NCI-H2081 (cell line): ENCODE measurements at places on chromosomes 5 and 9.

GRCh38 chr9:130307667-130307943, 42.0 kb downstream of the HMCN2 start:
- no peak for DNase-seq

- no peak for DNase-seq
Measured at GRCh38 chr9:121538221-121538620, 38.6 kb upstream of the GGTA1 start.

GRCh38 chr9:137534256-137535119, 15.7 kb downstream of the PNPLA7 start:
- peak; percentile 85 for DNase-seq

DNA sequence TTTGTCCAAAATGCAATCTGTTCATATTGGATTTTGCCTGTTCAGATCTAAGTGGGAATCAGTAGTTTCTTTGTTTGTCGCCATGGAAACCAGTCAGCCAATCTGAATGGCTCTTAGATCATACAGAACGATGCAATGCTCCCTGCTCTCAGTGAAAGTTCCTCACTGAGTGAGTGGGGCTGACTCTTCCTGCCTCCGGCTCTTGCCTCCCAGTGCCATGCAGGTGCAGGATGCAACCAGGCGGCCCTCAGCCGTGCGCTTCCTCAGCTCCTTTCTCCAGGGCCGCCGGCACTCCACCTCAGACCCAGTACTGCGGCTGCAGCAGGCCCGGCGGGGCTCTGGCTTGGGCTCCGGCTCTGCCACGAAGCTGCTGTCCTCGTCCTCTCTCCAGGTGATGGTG, at the start of gene PTPDC1:
PTPDC1 (plus strand) TSS at position 151 of the 400 bp plus-strand sequence; CDS start at position 218, 67 bp downstream.
- DNase-seq = no peak

DNA sequence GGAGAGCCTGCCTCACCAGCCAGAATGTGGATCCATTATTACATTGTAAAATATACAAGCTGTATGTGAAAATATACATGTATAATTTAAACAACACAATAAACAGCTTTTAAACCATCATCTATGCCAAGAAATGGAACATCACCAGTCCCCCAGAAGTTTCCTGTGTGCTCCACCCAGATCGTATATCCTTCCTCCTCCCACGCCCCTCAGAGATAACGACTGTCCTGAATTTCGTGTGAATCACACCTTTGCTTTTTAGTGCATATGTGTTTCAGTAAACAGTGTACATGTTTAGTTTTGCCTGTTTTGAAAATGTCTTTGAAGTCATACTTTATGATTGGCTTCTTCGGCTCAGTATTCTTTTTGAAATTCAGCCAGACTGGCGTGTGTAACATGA, 134.6 kb upstream of the MYO10 start:
- DNase-seq = no peak

DNA sequence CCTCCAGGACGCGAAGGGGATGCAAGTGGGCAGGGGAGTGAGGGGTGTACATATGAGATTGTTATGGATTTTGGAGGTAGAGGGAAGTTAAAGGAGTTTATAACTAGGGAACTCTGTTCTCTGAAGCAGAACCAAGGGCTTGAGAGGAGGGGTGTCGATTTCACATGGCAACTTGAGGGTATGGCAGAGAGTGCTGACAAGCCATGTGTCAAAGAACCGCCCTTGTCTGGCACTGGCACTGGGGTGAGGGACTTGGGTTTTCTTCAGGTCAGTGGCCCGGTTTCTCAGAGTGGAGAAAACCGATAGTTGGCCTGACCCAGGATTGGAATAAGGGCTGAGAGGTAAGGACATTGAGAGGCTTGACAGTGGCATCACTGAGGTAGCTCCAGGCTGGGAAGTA, 47.7 kb upstream of the TESK1 start:
- DNase-seq = no peak

DNA sequence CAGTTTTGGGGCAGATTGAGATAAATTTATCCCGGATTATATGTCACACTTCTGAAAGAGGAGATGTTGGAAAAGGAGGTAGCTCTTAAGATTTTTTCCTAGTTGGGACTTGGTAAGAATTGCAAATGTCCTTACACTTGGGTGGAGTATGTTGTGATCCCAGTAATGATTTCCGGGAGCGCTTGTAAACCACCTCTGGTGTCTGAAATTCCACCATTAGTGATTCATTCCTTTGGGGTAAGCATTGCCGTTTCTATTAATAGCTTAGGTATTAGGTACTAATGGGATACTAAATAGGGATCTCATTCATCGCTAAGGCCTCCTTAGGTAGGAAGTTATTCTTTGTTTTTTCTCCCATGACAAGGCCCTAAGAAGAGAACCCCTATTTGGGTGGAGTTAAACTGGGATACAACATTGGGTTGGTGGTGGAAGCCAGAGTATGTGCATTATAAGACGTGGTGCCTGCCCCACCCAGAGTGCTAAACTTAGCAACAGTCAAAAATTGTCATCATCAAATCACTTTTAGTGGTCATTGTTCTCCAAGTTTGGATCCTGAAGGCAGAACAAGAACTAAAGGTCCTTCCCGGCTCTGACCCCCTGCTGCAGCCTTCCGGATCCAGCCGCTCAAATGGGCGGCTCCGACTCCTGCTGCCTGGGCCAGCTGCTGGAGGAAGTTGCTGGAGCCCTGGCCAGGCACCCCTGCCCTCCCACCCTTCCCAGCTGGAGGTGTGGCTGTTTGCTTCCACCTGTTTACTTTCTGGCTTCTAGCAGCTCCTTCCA, 31.7 kb upstream of the DAB2IP start:
- no peak for DNase-seq

DNA sequence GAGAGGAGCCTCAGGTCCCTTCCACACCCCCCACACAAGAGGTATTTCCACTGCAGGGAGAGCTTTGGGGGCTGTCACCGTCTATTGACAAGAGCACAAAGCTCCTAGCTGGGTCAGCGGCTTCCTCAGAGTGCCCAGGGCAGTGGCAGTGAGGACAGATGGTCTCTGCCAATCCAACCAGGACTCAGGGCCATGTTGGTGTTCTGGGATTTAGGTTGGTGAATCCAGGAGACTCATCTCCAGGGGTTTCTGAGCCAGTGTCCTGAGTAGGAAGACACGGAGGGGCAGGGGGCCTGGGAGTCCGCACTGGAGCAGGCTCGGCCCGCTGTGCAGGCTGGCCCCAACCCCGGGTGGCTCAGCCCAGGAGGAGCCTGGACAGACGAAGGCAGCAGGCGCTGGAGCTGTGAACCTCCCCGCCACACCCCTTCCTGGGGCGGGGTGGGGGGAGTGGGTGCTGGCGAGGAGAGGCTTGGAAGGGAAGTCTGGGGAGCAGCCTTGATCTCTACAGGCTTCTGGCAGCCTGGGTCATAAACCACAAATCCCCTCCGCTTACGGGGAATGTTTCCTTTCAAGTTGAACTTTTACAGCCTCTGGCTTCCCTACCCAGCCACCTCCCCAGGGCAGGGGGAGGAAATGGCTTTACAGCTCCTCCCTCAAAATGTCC, 19.6 kb downstream of the CRB2 start:
- no peak for DNase-seq

DNA sequence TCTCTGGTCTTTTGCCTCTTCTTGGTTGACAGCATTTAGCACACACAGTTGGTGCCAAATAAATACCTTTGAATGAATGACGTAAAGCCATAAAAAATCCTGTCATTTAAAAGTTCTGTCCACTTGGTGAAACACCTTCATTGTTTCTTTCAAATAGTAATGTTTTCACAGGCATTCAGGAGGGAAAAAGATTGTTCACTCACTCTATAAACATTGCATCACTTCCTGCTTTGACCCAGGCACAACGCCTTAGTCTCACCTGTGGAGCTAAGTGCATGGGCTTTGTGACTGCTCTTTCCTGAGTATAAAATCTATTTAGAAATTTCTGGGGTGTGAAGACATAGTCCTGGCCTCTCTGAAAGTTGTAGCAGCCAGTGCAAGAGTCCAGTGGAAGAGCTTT, 88.9 kb upstream of the CXCL14 start:
- no peak for DNase-seq

- DNase-seq = no peak
Measured at GRCh38 chr5:128406803-128407202, 131.2 kb downstream of the FBN2 start.

DNA sequence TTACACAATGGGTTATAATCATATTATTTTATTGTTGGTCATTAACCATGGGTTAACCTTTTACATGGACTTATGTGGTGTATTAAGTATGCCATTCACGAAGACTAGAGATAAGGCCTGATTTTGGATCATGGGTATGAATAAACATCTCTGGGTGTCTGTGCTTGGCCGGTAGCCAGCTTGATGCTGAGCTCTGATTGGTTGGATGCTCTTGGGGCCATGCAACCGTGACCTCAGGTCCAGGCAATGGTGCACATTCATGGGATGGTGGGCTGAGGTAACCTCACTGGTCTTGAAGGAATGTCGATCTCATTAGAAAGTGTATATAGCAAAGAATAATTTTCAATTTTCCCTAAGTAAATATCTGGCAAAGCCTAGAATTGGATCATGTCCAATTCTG, 158.2 kb upstream of the IL12B start:
- no peak for DNase-seq

DNA sequence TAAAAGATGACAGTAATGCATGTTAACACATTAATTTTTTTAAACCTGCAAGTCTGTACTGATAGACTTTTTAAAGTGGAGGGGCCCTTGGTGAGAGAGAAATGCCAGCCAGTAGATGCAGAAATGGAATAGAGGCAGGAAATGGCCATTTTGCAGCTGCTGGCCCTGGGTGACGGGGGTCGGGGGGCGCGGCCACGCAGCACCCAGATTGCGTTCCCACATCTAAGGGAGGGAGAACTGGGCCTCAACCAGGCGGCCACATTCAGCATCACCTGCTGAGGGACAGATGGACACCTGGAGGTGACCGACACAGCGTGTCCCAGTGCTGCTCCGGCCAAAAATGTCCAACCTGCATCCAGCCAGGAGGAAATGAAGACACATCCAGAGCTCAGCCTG, 6.3 kb upstream of the CLIC3 start:
- no peak for DNase-seq

DNA sequence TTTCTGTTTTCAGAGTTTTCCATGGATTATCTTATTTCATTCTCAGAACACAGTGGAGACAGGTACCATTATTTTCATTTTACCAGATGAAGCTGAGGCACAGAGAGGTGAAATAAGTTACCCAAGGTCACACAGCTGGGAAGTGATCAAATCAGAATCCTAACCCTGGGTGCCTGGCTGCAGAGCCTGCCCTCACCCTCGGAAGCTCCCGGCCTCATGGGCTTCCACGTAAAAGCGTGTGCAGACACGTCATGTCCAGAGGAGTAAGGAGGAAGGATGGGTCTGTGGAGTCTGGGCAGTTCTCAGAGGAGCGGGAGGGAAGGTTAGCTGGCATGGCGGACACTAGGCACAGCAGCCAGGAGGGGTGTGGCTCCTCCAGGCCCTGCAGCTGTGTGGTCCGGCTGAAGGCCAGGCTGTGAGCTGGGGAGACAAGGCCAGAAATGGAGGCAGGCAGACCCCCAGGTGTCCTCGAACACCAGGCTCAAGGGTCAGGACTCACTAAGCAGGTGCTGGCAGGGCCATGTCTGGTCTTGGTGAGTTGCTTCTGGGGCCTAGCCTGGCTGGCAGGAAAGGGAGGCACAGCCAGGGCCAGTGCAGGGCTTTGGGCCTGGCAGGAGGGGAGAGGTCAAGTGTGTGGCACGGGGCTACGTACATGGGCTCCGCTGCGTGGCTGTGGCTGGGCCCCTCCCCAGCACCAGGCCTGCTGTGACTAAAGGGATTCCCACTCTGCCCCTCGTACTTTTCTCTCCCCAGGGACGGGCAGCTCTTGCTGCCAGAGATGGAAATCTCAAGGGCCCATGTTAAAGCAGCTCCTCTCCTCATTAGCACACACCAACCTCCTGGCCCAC, 5.6 kb downstream of the TBC1D9B start:
- no peak for DNase-seq

GRCh38 chr5:167861129-167861927, 430.1 kb upstream of the WWC1 start:
- peak; percentile 47 for DNase-seq

DNA sequence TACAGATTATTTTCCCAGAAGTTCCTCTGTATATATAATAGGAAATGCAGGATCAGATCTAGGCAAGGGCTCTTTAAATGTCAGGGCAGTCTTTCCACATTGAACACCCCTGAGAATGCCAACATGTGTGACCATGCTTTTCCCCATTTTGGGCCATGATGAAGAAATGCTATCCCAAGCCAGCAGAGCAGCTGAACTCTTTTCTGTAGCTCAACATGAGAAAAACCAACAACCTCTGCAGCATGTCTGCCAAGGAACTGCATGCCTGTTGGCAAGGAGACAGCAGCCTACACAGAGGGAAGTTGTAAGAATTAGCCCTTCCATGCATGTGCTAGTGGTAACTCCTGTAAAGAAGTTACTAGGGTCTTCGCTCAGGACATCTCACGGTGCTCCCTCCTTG, 9.5 kb upstream of the IFNK start:
- no peak for DNase-seq

DNA sequence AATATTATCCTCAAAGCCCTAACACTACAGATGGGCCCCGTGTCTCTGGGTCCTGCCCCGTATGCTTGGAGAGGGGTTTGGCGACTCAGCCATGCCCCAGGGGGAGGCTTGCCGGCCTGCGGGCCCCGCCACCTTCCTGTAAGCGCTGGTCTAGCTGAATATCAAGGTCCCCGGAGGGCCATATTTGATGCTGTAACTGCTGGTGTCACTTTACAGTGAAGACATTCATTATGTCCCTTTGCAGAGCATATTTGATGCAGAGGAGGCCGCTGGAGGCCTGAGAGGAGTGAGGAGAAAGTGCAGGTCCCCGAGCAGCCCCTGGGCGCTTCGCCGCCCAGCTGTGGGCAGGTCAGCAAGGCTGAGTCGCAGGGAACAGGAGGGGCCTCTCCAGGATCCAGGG, 16.8 kb downstream of the IRX4 start:
- DNase-seq = no peak

DNA sequence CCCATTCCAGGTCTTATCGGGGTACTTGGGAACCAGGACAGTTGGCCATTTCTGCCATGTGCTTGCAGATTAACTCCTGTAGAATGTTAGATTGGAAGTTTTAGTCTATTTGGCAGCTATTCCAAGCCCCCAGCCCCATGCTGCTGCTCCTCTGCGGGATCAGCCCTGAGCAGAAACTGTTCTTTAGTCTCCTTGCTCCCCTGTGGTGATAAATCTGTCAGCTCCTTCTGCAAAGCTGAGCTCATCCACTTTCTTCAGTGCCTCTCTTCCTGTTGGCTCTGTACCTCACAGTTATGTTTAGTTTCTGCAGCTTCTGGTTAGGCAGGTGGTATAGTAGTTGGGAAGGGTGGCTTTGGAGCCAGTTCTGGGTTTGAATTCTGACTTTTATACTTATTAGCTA, 170.4 kb downstream of the GRIA1 start:
- no peak for DNase-seq
